Fibroblast of mammary gland (primary cell): ENCODE measurements at places on chromosomes 1 and 21.

DNA sequence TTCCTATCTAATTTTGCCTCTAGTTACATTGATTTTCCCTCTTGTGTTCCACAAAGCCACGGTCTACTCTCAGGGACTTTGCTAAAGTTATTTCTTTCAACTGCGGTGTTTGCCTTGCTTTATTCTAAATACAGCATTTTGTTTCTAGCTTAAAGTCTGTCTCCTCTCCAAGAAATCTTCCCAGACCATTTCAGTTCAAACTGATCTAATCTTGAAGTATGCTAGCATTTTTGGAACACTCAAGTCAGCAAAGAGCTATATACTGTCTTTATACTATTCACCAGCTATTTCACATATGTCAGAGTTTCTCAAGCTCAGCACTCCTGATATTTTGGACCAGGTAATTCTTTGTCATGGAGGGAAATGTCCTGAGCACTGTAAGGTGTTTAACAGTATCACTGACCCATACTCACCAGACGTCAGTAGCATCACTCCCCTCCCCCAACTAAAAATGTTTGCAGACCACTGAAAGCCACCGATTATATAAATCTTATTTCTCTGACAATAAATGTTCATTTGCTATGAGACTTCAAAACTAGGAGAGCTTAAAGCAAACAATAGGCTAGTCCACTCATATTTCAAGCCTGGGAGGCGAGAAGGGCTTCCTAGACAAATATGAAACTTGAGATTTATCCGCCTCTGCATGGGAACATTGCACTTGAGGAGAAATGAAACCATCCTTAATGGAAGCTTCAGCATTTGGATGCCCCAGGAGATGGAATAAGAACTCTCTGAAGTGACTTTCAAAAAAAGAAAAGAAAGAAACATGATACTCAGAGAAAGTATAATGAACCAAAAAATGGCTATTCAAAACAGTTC lies 81.1 kb downstream of the KIAA0319L start:
- no peak for DNase-seq

DNA sequence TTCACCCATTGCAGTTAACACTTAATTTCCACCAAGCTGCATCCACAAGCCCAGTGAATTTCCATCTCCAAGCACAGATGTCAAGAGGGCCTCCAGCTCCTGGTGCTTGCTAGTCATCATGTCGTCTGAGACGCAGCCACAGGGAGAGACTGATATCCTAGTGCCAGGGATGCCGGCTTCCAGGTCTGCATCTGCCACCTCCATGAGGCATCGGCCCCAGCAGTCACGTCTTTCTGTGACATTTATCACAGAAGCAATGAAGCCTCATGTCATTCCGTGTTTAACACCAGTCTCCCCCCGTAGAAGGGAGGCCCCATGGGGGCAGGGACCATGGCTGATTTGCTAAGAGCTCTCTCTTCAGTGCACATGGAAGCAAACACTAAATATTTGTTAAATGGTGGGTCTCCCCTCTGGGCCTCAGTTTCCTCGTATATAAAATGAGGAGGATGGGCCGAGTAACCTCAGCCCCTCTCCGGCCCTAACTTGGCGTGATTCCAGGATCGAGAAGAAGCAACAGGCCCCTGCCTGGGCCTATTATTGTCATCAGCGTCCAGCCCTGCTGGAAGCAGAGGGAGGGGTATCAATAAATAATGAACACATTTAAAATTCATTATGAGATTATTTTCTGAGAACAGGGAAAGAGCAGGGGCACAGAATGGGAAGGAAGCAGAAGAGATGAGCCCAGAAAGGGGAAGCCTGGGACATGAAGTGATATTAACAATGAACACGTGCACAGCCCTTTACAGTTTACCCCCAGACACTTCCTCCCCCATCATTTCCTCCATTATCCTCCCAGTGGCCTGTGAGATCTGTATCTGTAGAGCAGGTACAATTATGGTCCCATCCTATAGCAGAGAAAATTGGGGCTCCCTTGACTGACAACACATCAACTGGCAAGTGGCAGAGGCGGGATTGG lies 837 bp upstream of the C1QB start:
- DNase-seq = no peak

- DNase-seq = peak; percentile 96
These were observed 102.4 kb upstream of the ZNF281 start for GRCh38 chr1:200512191-200512590.

GRCh38 chr21:37904856-37905255 lies 11.4 kb downstream of the KCNJ6 start:
- DNase-seq = peak; percentile 14

DNA sequence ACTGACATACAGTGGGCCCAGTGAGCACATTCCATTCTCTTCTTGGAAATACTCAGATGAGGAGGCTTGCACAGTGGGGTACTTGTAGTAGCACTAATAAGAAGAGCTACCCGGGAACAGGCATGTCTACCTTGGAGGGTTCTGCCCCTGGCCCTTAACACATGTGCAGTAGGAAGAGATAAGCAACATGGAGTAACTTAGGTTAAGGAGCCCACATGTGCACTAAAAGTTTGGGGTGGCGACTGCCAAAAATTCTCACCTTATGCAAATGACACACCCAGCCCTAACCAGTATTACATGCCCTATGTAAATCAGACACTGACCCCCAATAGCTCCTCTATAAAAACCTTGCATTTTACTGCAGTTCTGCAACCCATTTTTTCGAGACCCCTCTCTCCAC lies 1313.3 kb downstream of the KCNT2 start:
- no peak for DNase-seq

GRCh38 chr1:16441282-16441665 lies 750 bp downstream of the NECAP2 start:
- DNase-seq = peak; percentile 21
